Activated naive CD4-positive, alpha-beta T cell (primary cell): ENCODE measurements at places on chromosomes 3 and 15.

DNA sequence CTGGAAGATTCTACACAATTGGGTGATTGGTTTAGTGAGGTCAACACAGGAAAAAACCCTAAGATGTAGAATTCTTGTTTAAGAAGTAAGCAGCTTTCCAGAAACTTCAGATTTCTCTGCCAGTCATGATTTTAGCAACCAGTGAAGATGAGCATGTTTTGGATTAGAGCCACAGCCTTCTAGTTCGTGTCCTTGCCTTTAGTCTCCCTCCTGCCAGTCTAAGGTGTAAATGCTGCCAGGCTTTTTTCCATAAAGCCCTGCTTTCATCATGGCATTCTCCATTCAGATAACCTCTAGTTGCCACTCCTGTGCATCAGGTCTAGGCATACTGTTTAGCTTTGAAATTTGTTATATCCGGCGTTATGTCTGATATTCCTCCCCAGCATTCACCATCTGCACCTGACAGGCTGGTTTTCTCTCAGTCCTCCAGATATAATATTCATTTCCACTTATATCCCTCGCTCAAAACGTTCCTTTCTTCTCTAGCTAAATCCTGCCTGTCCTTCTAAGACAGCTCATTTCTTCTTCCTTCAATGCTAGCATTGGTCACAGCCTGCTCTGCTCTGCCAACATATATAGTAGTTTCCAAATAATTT is 37.4 kb downstream of the SYN2 start:
- no peak for DNase-seq

GRCh38 chr15:36609793-36610192 is 30.4 kb downstream of the CDIN1 start:
- DNase-seq = no peak

DNA sequence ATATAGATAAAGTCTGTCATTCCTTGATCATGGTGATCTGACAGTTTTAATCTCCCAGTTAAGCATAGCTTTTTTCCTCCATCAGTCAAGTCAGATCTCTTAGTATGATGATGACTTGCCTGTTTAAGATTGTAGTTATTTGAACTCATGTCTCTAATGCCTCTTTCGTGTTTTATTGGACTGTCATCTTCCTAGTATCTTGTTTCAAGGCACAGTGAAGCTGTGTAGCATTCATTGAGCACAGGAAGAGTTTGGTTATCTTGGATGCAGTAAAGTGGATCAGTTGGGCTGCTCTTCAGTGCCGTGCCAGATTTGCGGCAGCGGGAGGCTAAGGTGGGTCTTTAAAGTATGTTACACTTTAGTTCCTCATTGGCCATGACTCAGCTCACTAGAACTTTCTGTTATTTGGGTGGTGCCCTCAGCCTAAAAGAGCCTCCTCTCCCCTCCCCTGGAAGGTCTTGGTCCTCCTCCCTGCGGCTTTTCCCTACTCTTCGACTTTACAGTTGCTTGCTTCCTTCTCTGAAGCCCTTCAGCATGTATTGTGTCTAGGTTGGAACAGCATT is 45.7 kb upstream of the SKOR1 start:
- DNase-seq = no peak

- no peak for DNase-seq
These were observed 1107.1 kb upstream of the EPHA6 start for GRCh38 chr3:95707268-95707667.

GRCh38 chr15:99141943-99142342 is 37.1 kb downstream of the SYNM start:
- no peak for DNase-seq

DNA sequence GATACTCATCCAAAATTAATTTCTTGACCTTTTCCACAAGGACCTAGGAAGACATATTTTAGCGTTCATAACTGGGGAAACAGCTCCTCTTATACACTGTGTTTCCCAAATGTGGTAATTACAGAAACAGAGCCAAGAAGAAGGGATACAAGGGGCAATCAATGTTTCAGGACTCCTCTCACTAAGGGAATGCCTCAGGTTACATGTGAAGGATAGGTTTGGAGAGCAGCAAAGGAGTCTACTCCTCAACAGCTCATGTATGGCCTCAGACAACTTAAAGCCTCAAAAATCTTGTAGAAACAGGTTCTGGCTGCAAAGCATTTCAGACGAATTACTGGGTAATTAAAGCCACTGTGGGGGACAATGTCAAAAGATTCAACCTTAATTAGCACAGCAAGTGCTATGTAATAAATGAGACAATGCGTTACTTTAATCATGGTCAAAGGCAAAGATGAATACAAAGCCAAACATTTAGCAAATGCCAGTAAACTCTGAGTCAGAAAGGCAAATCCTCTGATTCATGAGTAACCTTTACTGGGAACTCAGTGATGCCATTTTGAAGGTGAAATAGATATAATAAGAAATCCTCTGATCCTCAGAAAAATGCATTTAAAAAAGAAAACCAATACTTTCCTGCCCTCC is 1111.2 kb downstream of the TUSC7 start:
- no peak for DNase-seq

GRCh38 chr15:68729789-68730411 is 90.8 kb downstream of the ANP32A start:
- no peak for DNase-seq

- no peak for DNase-seq
These were observed 354.6 kb upstream of the RARB start for GRCh38 chr3:25073423-25073822.

DNA sequence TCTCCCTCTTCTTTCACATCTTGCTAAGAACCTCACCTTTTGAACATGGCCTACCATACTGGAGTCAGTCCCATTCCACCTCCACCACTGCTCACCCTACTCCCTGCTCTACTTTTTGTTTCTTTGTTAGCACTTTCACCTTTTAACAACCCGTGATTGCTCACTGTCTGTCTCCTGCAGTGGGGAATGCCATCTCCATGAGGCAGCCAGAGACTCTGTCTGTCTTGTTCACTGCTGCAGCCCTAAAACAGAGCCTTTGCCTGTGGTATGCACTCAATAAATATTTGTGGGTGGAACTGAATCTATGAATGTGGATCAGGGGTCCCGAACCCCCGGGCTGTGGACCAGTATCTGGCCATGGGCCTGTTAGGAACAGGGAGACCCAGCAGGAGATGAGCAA is 16.5 kb upstream of the TLE3 start:
- DNase-seq = no peak

GRCh38 chr3:54936561-54936960 is 8.7 kb upstream of the LRTM1 start:
- DNase-seq = no peak

- DNase-seq = no peak
These were observed 45.8 kb downstream of the ADPGK start for GRCh38 chr15:72737723-72738122.

GRCh38 chr3:62201438-62202035 is 171.8 kb downstream of the FEZF2 start:
- no peak for DNase-seq

GRCh38 chr15:34900748-34901147 is 68.8 kb downstream of the AQR start:
- no peak for DNase-seq

DNA sequence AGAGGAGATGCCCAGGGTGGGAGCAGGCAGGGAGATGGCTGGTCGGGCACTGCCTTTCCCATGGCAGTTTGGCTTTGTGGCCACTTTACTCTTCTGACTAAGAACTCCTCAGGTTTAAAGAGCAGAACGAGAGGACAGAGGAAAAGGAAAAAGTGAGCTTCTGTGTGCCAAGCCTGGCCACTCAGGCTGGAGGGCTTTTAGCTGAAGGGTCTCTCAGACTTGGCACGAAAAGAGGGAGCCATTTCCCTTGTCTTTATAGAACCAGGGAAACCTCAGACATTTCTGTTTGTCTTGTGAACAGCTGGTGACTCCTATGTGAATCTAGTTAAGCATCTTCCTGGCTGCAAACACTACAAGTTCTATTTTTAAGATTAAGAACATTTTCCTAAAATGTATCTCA is 23.3 kb upstream of the PSMD6 start:
- DNase-seq = no peak

GRCh38 chr3:127422663-127423375 is 135.0 kb upstream of the PRR20G start:
- no peak for DNase-seq

DNA sequence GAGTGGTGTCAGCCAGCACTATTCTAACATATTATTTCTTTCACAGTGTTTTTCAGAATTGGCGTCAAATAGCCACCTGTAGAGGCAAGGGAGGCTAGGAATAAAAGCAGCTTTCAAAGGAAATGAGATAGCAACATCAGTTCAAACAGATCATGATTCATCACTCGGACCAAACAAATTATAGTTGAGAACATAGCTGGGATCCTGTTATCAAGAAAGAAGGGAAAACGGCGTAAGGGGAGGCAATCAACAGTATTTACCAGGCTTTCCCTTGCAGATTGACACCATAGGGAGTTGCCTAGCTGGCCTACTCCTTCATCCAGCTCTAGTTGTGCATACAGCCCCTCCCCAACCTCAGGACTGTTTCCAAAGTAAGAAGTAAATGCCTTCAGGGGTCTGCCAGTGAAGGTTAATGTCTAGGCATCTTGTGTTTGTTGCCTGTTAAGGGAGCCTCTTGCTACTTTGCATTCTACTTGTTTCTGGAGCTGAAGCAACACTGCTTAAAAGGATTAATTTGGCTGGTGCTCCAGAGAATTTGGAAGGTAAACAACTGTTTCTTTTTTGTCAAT is 286.5 kb downstream of the NSUN3 start:
- no peak for DNase-seq

DNA sequence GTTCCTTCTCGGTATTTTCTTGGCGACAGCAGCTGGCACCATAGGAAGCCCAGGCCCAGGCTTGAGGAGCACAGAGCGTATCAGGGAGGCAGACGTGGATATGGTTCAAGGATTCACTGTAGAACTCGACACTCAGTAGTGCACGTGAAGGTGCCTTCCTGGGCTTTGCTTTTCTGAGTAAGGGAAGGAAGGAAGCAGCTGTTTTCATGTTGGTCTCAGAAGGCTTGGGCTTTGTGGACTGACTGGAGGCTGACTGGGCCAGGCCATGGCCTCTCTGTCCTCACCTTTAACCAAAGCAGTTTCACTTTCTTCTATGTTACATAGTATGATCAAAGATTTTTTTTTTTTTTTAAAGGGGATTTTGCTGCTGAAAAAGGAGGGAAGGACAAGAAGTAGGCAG is 6.9 kb upstream of the GHRL start:
- no peak for DNase-seq
